Activated naive CD4-positive, alpha-beta T cell treated with anti-CD3 and anti-CD28 coated beads, Interleukin-2, amount 50 U/mL, for 72 hours (primary cell): ENCODE measurements at places on chromosomes 4 and X.

GRCh38 chrX:29547877-29548276, 667.5 kb upstream of the MAGEB2 start:
- DNase-seq, result no peak

- DNase-seq, result no peak
These were observed 419.8 kb downstream of the GALNTL6 start for GRCh38 chr4:172232966-172233365.

DNA sequence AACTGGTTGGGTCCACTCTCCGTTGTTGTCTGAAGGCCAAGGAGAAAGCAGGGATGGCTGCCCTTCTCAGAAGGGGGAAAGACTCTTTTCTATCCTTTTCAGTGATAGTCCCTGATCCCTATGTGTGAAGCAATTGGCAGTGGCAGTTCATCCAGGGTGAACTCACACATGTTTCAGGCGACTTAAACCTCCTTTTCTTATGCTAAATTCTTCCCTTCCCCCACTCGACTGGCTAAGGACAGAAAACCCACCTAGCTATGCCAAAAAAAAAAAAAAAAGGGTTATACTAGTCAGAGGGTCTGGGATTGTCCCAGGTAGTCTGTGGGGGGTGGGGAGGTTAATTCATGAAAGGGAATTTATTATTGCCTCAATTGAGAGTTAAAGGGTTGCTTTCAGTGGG, 12.2 kb upstream of the ZNF280C start:
- no peak for DNase-seq

DNA sequence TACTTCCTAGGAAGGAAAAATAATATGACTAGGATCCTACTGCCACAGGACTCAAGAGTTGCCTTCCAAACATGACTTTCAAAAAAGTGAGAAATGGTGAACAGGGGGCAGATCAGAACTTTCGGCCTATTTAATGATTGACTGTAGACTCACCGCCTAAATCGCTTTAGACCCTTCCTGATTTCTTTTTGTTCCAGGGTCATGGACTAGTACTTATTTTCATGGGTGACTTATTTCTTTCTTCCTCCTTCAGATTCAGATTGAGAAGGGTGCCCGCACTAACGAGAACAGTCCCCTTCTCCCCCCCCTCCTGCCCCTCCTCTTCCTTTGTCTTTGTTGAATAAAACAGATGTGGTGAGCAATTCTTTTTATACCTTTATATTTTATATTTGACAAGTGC, 48.0 kb upstream of the KLHL8 start:
- no peak for DNase-seq

- DNase-seq, result no peak
These were observed 20.6 kb upstream of the CLDN24 start for GRCh38 chr4:183342541-183343533.

- DNase-seq, result no peak
These were observed 116.3 kb upstream of the PNPLA4 start for GRCh38 chrX:8043546-8043945.

DNA sequence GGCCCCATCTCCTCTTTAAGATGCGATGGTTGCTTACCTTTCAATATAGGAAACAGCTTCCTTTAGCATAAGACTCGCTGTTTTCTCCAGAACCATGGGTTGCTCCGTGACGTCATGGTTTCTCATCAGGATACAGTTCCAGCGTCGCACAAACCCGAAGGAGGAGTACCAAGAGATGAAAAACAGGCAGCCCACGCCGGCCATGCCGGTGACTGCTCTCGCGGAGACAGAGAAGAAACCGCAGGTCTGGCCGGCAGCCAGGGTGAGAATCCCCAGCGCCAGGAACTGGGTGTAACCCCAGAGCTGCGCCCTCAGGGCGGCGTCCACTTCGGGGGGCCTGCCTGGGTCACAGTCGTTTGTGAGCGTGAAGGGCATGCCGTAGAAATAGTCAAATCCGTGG, 11.4 kb downstream of the ARSD start:
- DNase-seq, result no peak
